ENCODE measurements at places on chromosomes 16 and 17.

DNA sequence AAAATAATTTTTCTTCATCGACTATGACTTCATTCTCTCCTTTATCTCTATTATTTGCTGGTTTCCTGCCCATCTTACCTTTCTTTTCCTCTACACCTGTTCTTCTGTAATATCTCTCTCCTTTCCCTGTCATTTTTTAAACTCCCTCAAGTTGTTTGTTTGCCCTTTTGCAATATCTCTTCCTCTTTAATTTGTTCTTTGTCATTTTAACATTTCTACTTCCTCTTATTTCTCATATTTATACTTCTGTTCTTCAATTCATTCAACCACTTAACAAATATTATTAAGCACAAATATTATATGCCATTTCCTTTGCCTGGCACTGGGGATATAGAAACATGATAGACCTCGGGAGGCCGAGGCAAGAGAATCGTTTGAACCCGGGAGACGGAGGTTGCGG lies 22.6 kb downstream of the MAP3K3 start:
- DNase-seq: no peak

- no peak for DNase-seq
These were observed 681 bp upstream of the PLA2G15 start for GRCh38 chr16:68244481-68244902.

- no peak for DNase-seq
These were observed 22.7 kb downstream of the MYO1D start for GRCh38 chr17:32854207-32854606.

- no peak for DNase-seq
These were observed 7.2 kb upstream of the USP10 start for GRCh38 chr16:84692451-84693214.

GRCh38 chr17:11642655-11643054 lies 44.4 kb downstream of the DNAH9 start:
- DNase-seq: no peak

DNA sequence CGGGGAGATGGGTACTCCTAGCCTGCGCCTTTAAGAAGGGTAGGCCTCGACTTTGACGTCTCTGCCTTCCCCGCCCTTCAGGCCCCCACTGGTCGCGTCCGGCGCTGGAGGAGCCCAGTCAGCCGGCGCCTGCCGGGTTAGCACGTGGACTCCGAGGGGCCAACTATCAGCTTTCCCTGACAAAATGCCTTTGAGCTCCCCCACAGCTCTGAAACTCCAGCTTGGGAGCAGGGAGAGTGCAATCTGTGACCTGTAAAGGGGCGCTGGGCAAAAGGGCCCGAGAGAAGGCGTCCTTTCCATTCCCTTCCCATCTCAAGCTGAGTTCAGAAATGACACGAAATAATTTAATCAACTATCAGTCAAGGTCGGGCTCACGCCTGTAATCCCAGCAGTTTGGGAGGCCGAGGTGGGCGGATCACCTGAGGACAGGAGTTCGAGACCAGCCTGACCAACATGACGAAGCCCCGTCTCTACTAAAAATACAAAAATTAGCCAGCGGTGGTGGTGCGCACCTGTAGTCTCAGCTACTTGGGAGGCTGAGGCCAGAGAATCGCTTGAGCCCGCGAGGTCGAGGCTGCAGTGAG lies 2.3 kb upstream of the SLC25A39 start:
- DNase-seq: peak; percentile 99

DNA sequence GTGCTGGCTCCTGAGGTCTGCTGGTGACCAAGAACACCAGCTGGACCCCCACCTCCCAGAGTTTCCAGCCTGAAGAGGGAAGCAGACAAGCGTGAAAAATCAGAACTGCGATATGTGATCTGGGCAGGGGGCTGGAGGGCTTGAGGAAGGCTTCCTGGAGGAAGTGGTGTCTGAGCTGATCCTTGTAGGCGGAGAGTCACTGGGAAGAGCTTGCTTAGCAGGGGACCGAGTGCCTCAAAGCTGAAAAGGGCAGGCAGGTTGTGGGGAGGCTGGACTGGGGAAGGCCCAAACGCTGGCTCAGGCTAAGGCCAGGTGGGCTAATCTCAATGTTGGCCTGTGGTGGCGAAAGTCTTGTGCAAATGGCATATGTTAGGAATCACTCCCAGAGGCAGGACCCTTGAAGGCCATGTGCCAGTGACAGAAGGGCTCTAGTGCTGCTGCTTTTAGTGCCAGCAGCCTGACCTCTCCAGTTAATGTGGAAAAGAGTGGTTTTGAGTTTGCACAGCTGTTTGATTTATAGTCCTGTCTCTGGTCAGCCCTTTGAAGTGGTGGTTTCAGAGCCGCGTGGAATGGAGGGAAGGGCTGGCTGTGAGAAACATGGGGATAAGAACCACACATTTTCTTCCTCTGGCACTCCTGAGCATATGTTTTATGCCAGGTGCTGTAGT lies 85.3 kb upstream of the LGALS9 start:
- DNase-seq: no peak

DNA sequence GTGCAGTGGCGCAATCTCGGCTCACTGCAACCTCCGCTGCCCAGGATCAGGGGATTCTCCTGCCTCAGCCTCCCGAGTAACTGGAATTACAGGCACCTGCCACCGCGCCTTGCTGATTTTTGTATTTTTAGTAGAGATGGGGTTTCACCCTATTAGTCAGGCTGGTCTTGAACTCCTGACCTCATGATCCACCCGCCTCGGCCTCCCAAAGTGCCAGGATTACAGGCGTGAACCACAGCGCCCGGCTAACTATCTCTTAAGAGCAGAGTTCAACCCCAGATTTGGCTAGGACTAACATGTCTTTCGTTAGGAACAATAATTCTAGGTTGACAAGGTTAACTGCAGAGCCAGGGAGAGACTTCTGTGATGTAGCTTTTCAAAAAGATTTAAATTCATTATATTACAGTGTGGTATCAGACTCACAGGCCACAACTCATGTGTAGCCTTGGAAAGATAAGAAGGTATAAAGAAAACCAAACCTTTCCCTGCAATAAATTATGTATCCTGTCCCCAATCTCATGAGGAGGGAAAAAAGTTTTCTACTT lies 4.3 kb downstream of the CHTF8 start:
- no peak for DNase-seq

DNA sequence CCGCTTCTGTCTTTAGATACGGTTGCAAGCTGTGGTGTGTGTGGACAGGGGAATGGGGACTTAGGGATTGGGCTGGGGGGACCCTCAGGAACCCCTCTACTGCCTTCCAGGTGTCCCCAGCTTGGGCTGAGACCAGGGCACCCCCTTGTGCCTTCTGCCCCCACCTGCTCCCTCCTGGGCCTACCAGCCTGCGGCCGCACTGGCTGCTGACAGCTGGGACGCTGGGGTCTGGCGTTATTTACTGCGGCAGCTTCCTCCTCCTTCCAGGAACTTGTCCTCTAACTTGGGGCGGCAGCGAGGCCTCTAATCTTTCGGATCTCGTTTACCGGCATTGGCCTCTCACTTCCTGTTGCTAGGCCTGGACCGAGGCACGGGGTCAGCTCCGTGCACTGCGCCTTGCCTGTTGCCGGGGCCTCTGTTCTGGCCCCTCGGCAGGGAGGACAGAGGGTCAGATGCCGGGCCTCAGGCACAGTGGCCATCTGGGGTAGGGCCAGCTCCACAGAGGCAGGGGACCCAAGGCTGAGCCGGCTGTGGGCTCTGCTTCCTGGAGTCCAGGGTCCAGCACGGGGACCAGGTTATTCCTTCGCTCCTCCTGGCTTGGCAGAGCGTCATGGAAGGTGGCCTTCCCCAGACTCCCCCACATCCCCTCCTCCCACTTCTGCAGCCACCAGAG lies 31.8 kb downstream of the TMEM235 start:
- DNase-seq: no peak

DNA sequence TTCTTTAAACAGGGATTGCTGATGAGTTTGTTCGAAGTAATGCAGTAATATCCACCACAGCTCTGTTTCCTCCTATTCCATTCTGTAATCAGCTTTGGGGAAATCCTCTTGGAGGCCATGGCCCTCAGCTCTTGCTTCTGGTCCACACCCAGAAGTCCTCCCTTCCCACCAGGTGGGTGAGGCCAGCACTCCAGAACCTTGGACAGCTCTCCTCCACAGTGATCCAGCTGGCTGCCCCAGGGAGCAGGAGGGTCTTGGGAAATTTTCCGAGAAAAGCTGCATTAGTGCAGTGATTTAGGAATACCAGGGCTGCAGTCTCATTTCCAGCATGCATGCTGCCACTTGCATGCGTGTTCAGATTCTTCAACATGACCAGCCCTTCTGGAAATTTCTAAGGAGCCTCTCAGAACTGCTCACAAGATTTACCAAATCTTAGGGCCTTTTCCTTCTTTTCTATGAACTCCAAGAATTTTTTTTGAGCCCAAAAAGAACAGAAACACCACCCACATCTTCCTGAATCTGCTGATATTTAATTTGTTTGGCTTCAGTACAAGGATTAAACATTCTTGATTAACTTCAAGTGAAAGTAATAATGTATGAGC lies 4.2 kb downstream of the SMPD3 start:
- no peak for DNase-seq

DNA sequence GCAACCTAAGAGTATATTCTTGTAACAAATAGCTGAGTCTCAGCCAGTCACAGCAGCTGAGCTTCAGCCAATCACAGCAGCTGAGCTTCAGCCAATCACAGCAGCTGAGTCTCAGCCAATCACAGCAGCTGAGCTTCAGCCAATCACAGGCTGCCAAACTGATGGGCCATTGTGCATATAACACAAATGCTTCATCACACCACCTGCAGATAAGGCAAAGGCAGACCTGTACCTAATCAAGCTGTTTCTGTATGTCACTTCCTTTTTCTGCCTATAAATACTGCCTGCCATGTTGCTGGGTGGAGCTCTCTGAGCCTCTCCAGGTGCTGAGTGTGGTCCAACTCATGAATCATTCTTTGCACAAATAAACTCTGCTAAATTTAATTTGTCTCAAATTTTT lies 19.9 kb downstream of the MYH13 start:
- DNase-seq: no peak

Measured in cerebellum (tissue), 4 donors.